ENCODE measurements at places on chromosomes 2 and 18.
A peak's percentile ranks its signal among the peaks of the same experiment; 100 is the strongest.

DNA sequence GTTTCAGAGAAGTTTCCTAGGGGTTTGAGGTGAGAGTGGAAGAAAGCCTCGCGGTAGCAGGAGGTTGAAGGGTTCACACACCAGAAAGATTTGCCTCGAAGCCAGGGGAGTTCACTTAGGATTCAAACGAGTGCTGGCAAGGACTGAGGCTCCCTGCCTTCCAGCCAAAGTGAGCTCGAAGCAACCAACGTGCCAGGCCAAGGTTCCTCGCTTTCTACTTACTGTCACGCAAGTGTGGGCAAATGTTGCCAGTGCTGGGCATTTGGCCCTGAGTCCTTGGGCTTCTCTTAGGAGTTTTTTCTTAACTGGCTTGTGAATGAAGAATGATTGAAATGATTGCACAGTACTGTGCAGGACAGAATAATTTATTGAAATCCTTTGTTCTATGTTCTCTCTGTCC is 53.6 kb downstream of the TMEM178A start:
- DNase-seq = no peak

DNA sequence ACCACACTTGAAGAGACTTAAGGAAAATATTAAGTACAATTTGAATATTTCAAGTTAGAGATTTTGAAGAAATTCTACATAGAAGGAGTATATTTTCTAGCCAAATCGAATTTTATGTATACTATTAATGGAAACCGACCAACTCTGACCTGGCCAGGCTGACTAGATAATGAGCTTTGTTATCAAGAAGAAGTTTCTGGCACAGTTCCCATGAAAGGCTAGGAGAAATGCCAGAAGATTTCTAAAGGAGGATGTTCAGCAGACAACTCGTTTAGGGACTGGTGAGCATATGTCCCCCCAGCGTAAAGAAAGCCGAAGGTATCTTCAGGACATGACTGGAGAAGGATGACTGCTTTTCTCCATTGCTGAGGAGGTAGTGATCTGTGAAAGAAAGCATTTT is 127.3 kb downstream of the DIS3L2 start:
- DNase-seq = no peak

DNA sequence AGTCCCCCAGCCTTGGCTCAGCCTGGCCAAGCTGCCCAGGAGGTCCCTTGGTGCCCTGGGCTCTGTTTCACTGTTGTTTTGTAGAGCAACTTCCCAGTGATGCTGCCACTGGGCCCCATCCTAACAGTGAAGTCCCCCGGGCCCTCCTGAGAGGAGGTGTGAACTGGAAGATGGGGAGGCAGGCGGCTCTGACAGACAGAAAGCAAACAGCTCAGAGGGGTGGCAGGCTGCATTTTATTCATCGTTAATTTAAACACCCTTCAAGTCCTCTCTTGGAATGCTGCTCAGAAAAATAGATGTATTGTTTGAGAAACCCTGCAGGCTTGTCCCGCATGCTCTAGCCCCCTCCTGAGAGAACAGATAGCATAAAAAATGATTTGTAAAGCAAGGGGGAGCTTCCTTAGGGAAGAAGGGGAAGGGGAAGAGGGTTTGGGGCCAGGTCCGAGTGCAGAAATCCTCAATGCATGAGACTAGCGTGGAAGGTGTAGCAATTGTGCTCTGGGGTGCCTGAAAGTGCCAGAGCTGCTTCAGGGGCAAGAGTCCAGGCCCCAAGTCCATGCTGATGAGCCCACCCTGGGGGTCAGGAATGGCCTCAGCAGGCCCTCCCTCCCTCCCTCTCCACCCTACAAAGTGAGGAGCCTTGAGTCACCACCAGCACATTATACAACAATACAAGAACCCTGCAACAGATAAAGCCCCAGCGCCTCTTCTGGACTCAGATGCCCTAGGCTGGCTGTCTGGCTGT is 113.6 kb downstream of the MSH2 start:
- DNase-seq = no peak

GRCh38 chr2:88254437-88255091 is 84.4 kb downstream of the THNSL2 start:
- DNase-seq = no peak

DNA sequence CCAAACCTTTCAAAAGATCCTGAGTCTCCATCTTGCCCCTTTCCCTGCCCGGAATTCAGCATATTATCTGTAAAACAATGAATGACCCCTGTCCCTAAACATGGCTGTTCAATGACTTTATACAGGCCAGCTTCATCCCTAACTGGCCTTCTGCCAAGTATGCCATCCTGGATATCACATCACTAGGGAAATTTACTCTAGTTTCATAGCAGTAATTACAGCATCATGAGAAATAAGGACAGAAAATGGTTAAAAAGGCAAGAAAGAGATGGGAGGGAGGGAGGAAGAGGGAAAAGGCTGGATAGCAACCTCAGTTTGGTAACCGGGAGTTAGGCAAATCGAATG is 4.4 kb downstream of the MBOAT2 start:
- DNase-seq = peak; percentile 11

DNA sequence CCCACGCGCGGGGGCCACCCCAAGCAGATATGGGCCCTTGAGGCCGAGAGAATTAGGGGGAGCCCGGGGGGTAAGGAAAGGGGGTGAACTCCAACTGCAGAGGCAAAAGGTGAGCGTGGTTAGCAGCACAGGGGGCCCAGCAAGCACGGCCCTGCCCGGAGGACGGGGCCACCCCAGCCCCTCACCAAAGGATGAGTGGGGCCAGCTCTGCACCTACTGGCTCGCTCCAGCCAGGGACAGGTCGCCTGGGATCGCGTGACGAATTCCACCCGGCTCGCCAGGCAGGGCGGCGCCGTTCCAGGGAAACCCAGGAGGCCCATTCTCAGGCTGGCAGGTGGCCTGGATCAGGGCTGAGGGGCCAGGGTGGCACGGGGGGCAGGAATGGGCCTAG is 38.6 kb downstream of the BIN1 start:
- DNase-seq = no peak

DNA sequence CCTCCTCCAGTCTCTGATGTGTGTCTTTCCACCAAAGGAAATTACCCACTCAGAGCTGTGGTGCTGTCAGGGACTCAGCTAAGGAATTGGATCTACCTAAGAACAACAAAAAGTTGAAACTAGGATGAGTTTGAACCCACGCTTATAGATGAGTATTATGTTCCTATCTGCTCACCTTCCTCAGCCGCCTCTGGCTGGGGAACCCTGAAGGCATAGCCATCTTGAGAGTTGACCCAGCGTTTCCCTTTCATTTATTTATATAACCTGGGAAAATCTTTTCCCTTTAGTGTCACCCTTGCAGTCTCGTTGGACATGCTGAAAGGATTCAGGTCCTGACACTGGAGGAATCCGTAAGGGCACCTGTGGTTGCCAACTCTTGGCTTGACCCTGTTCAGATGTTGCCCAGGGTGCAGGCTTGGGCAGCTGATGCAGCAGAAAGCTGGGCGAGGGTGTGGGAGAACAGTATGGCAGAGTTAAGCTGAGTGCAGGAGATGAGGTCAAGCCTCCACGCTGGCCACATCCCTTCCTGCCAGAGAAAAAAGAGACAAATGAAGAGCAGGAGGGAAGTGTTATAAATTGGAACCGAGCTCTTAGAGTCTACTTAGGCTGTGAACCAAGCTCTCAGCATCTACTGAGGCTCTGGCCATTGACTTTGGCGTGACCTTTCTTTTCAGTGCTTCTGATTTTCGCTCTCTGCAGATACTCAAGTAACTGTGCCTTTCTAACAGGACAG is 1.9 kb downstream of the CDH20 start:
- peak; percentile 43 for DNase-seq

- DNase-seq = peak; percentile 78
Observed at GRCh38 chr2:172442072-172442895, 14.9 kb downstream of the ITGA6 start.

- DNase-seq = peak; percentile 98
Observed at GRCh38 chr18:79679552-79680099, at the start of gene CTDP1. Gene CTDP1 (plus strand): TSS chr18:79679803. CDS start chr18:79679948, 145 bp downstream.

DNA sequence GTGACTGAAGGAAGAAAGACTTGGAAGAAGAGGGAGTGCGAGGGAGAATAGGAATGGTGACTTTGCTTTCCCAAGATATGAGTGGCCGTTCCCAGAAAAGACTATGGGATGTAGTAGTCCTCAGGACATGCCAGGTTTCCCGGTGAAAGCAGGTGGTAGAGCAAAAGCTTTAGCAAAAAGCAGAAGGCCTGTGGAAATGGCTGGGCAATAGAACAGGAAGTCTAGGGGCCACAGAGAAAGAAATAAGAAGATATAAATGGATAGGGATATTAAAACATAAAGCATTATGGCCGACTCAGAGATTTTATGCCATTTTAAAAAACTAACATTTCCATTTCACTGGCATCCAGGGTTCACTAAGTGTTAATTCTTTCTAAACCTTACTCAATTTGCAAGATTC is 1.2 kb upstream of the SERPINB13 start:
- no peak for DNase-seq

GRCh38 chr2:3522961-3523421 is 3.7 kb upstream of the ADI1 start:
- no peak for DNase-seq

DNA sequence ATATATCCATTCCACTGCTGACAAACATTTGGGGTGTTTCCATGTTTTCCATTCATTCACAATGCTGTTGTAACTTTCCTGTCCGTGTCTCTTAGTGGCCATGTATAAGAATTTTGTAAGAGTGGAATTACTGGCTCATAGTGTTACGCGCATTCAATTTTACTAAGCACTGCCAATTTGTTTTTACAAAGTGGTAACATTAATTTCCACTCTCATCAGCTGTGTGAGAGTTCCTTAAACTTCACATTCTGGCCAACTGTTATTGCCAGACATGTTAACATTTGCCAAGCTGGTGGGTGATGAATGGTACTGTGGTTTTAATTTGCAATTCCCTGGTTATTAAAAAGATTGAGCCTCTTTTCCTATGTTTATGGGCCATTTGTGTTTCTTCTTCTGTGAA is 134.2 kb downstream of the DTNB start:
- DNase-seq = no peak

DNA sequence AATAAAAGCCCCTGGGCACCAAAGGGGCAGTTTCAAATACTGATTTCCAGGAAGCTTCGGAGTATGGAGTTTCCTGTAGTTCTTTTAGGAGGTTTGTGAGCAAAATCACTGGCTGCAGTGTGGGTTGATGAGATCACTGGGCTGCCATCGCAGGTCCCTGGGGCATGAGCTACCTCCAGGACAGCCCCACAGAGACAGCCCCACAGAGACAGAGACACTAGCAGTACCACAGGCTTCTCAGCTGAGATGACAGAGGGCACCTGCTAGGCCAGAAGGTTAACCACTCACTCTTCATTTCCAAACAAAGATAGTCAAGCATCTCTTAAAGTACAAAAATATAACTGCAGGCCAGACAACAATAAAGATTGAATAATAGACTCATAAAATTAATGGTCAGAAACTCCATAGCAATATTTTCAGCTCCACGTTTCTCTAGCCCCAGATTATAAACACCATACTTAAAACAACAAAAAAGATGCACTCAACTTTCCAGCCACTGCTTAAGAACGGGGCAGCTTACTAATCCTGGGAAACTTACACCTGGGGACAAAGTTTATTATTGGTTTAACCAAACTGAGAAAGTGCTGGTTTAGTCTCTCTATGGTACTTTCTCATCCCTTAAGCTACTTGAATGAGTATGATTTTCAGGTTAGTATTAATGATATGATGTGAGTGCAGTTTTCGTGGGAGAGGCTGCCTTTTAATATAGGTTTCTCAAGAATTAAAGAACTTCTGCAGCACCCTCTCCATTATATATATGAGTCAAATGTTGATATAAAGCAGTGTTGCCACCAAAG is 11.6 kb downstream of the AFF3 start:
- no peak for DNase-seq

DNA sequence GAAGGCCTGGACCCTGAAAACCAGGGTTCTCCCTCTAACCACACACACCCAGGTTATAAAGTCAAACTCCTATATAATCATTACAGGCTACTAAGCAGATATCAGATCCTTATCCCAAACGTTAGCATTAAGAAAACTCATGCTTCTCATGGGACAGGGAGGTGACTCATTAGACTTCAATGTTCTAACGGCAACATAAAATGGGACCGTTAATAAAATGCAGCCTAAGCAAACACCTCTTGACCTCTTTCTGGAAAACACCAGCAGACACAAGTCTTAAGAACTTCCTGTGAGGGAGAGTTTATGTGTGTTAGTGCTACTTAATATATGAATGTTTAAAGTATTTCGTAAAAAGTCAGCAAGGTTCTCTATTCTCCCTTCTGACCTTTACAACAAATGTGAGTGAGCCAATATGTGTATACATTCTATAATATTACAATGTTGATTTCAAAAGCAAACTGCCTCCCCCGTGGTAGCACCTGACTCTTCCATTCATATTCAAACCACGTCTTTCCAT is 31.7 kb downstream of the LPIN2 start:
- DNase-seq = no peak

GRCh38 chr18:24567199-24567598 is 106.8 kb downstream of the HRH4 start:
- DNase-seq = no peak

DNA sequence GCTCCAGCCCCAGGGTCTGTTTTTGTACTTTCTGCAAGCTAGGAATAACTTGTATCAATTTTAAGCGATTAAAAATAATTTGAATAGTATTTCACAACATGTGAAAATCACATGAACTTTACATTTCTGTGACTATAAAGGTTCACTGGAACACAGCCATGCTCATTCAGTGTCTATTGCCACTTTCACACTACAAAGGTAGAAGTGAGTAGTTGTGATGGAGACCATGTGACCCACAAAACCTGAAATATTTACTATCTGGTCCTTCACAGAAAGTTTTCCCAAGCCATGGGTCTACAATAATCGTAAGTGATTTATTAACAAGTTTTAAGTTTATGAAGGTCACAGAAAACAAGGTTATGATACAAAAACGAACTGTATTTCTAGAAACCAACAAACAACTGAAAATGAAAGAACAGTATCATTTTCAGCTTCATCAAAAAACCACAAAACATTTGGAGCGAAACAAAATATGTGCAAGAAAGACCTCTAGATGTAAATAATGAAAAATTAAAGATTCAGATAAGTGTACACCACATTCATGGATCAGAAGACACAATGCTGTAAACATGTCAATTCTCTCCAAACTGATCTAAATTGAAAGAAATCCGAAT is 68.9 kb upstream of the DNER start:
- no peak for DNase-seq

GRCh38 chr18:34493099-34493544 is 217.0 kb upstream of the DTNA start:
- peak; percentile 96 for DNase-seq

GRCh38 chr2:111072220-111072871 is 48.4 kb upstream of the BCL2L11 start:
- DNase-seq = no peak

GRCh38 chr2:38742797-38743559 is 8.2 kb downstream of the SRSF7 start:
- no peak for DNase-seq

- DNase-seq = peak; percentile 1
Observed at GRCh38 chr2:227862227-227862740, 9.1 kb upstream of the DAW1 start.

- no peak for DNase-seq
Observed at GRCh38 chr2:7061921-7062320, 144.7 kb downstream of the RNF144A start.

DNA sequence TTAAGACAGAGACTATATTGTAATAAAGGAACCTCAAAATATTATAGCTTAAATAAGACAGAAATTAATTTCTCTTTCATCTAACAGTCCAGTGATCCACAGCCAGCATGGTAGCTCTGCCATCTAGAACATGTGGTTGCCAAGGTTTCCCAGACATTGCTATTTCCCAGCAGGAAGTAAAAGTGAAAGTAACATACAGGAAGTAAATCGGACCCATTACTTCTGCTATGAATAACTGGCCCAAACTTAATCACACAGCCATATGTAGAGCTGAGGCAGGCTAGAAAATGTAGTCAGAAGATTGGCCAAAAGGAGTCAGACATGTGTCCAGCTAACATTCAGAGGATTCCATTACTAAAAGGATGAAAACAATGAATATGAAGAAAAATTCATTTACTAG is 71.0 kb downstream of the NOL4 start:
- peak; percentile 24 for DNase-seq
